ENCODE measurements at places on chromosomes 16 and 17.

DNA sequence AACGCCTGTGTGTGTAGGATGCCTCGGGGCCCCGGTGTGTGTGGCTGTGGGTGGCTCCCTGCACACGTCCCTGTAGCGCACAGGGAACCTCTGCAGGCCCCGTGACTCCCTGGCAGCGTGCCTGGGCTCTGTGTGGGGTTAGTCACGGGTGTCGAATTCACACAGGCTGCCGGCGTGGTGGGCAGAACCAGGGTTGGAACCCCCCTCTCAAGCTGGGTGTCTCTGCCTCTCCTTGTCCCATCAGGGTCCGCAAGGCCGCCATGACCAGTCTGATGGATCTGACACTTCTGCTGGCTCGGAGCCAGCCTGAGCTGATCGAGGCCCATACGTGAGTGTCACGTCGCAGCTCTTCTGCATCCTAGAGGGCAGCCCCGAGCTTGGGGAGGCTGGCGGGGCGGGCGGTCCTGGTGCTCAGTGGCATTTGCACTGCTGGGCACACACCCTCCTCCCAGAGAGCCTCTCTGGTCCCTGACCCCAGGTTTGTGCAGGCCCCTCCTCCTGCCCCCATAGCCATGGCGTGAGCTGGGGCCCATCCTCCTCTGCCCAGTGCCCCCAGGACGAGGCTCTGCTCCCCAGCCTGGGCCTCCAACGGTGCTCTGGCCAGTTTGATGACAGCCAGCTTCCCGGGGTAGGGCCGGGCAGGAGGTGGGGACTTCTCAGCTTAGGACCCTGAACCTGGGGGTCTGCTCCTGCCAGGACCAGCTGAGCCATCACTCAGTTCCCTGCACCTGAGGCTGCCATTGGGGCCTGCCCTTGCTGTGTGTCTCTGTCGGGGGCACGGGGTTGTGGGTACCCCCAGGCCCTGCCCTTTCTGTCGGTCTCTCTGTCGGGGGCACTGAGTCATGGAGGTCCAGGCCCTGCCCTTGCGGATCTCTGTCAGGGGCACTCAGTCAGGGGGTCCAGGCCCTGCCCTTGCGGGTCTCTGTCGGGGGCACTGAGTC lies 88.1 kb upstream of the ZNF750 start:
- peak; percentile 8 for DNase-seq

DNA sequence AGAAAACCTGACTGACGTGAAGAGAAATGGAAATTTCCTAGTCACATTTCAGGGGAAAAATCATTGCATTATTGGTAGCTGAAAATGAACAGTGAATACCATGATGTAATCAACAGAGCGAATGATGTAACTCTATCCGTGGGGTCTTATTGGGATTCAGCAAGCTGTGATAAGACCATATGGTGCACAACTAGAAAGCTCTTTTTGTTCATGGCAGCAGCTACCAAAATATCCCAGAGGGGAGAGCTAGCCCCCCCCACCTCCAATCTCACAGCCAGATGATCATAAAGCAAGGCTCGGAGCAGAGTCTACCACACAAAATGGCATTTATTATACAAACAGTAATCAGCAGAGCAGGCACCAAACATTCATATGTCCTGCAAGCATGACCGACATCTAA lies 22.2 kb upstream of the DNAH17 start:
- no peak for DNase-seq

- no peak for DNase-seq
These were observed 30.1 kb upstream of the MFSD6L start for GRCh38 chr17:8829036-8829941.

DNA sequence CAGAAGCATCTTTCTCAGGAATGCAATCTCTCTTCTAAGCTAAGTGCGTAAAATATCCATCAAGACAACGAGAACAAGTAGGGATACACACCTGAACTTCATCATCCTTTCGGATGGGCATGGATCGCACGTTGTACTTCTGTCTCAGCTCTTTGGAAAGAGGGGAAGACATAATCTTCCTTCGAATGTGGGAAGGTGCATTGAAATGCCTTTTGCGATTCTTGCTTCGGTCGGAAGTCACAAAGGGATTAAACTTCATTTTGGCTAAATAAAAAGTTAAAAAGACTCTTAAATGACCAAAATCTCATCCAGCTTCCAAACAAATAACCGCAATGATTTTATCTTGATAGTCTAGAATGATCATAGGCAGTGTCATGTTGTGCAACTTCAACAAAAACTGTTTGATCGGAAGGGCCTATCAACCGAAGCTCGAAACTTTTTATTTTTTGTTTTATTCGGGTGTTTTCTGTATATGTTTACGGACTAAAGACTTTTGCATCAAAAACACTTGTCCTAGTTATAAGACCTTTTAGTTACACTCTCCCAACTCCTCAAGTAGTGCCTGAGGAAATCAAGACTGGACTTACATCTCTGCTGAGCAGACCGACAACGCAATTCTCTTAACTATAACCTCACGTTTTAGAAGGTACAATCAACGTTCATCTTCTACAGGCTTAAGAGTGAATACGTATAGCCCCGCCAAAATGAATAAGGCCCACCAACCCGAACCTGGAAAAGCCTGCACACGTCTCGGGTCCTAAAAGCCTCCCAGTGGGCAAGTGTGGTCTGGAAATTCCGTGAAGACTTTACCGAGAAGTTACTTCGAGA lies 727 bp downstream of the RPL26 start:
- no peak for DNase-seq

GRCh38 chr17:45873728-45874127 lies 20.6 kb upstream of the MAPT start:
- DNase-seq, result no peak

GRCh38 chr17:45247429-45248131 lies 14.3 kb downstream of the SPATA32 start:
- DNase-seq, result no peak

GRCh38 chr17:73347351-73347750 lies 35.5 kb upstream of the CDC42EP4 start:
- DNase-seq, result peak; percentile 65

GRCh38 chr16:71423865-71424264 lies 18.0 kb downstream of the TLE7 start:
- no peak for DNase-seq

GRCh38 chr16:68800257-68800875 lies 43.0 kb upstream of the TANGO6 start:
- peak; percentile 44 for DNase-seq

DNA sequence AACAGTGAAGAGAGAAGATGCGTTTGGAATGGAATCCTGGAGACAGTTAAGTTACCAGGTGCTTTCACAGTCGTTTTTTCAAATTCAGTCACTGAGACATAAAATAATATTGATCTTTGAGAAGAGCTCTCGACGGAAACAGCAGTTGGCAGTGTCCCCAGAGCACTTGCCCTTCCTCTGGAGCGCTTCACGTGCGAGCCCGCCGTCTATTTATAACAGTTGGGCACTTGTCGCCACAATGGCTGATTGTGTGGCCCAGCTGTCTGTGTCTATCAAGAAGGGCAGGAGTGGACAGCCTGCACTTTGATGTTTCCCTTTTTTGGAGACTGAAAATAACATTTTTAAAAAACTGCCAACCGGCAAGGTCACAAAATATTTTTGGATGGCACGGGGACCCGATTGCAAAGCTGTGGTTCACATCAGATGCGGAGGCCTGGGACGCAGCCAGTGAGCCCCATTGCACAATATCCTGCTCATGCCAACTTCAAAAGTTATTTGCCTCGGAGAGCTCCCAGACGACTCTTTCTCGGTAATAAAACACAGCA lies 62.9 kb downstream of the ADCY9 start:
- peak; percentile 61 for DNase-seq

GRCh38 chr17:29342158-29342765 lies 47.9 kb upstream of the TAOK1 start:
- DNase-seq, result no peak

DNA sequence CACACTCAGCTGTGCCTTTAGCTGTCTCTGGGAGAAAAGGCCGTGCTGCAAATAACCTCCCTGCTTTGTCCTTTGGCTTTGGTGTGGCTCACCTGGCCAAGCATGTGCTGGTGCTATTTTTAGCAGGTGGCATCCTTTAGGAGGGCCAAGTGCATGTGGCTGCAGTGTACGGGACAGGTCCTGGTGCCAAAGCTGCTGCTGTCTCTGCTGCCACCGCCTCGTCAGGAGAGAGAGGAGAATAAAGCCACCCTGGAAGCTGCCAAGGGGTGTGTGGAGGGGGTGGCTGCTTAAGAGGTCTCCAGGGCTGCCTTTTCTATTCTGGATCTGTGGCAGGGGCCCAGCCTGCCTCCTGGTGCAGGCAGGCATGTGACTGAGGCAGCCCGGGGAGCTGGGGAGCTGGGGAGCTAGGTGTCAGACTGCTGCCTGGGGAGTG lies 6.2 kb downstream of the AKAP1 start:
- no peak for DNase-seq

DNA sequence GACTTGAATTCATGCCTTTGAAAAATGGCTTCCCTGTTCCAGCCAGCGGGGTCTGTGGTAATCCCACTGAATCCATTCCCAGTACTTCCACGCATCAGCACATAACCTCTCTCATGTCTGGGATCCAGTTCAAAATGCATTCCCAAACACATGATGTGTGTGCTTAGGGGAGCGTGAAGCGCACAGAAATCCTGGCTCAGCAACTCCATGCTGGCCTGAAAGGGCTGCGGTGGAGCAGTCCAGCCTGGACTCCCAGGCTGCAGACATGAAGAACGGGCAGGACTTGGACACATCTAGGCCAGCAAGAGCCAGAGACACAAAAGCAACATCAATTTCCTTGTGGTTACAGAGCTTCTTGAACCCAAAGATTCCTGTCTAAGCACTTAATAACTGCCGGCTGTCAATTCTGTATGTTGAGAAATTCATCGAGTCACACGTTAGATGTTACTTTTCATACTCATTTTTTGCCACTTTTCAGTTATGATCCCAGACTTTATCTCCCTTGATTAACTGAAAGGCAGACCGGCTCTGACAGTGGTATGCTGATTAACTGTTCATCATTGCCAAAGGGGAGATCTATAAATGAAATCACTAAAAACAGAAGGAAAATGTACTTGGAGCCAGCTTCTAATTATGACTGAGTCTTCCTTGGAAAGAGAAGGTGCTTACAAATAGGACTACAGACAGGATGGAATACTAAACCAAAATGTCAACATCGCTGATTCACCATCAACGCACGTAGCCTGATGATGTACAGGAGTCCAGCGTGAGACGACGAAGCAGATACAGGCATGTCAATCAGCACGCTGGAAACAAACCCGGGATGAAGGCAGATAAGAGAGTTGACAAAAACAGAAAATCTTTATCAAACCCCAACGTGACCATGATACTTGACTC lies 23.0 kb downstream of the NSMCE1 start:
- no peak for DNase-seq

GRCh38 chr17:16489431-16489830 lies 2.6 kb downstream of the LRRC75A start:
- DNase-seq, result no peak

GRCh38 chr16:1557576-1557975 lies 24.1 kb downstream of the TMEM204 start:
- DNase-seq, result no peak
